Stimulated activated CD4-positive, alpha-beta T cell treated with anti-CD3 and anti-CD28 coated beads, TNF-alpha, amount 100 ng/mL, for 1 hour (primary cell): ENCODE measurements at places on chromosomes 1 and 21.

- no peak for DNase-seq
Observed at GRCh38 chr1:201050515-201051277, 27.2 kb upstream of the KIF21B start.

DNA sequence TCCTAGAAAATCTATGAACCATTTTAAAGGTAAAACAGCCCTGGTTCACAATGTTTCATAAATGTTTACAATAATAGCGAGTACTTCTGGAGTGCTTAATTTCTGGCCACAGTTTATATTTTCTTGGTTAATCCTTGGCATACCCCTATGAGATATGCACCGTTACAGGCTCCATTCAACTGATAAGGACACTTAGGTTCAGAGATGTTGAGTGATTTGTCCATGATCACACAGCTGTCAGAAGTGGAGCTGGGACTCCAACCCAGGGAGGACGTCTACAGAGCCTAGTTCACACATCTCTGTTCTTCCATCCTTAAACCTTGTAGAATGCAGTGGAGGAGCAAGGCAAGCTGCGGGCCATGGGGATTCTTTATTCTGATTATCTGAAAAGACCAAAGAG, 48.4 kb upstream of the RUNX1 start:
- DNase-seq: no peak

GRCh38 chr21:39392981-39393380, 44.1 kb upstream of the HMGN1 start:
- DNase-seq: no peak

DNA sequence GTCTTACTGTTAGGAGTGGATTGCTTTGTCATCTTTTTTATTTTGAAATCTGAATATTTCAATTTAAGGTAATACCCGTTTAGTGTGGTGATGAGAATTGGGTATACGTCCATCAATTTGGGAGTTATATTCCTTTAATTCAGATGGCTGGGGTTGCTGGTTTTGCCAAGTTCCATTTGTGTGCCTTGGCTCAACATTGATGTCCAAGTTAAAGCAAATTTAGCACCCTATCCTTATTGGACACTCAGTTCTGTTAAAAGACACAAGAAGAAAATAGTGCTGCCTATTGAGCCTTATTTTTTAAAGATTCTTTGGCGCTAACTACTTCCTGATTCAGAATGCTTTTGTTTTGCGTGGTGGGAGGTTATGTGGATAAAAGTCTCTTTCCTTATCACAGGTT, 40.6 kb downstream of the CAMTA1 start:
- DNase-seq: no peak

GRCh38 chr1:232193451-232193783, 436.5 kb downstream of the SIPA1L2 start:
- DNase-seq: no peak

DNA sequence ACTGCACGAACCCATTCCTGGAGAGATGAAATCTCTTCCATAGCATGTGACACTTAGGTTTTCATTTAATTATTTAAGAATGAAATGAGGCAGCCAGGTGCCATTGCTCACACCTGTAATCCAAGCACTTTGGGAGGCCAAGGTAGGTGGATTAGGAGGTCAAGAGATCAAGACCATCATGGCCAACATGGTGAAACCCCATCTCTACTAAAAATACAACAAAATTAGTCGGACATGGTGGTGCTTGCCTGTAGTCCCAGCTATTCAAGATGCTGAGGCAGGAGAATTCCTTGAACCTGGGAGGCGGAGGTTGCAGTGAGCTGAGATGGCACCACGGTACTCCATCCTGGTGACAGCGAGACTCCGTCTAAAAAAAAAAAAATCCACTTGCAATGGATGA, 17.8 kb downstream of the L1TD1 start:
- DNase-seq: no peak

GRCh38 chr1:25239681-25240541, 7.3 kb downstream of the RSRP1 start:
- peak; percentile 73 for DNase-seq

DNA sequence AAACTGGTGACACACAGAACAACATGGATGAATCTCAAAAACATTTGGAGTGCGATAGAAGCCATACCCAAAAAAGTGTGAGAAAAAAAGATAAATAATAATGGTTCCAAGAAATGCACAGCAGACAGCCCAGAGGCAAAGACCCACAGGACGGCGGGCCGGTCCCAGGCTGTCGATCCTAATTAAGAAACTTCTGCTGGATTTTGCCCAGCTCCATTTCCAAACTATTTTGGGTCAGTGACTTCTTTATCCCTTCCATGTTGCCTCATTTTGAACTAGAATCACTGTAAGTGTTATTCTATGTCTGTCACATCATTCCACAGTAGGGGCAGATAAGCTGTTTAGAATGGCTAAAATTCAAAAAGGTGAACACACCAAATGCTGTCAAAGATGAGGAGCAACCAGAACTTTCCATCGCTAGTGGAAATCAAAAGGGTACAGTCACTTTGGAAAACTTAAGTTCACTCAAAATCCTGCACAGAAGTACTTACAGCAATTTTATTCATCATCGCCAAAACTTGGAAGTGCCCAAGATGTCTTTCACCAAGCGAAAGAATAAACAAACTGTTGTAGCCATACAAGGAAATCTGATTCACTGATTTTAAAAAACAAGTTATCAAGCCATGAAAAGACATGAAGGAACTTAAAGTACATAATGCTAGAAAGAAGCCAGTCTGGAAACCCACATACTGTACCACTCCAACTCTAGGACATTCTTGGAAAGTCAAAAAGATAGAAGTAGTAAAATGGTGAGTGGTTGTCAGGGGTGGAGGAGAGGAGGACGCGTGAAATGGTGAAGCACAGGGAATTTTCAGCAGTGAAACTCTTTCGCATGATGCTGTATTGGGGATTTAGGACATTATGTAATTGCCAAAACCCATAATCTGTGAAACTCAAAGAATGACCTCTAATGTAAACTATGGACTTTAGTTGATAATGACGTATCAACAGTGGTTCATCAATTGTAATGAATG, 7.5 kb downstream of the NBPF1 start:
- no peak for DNase-seq

DNA sequence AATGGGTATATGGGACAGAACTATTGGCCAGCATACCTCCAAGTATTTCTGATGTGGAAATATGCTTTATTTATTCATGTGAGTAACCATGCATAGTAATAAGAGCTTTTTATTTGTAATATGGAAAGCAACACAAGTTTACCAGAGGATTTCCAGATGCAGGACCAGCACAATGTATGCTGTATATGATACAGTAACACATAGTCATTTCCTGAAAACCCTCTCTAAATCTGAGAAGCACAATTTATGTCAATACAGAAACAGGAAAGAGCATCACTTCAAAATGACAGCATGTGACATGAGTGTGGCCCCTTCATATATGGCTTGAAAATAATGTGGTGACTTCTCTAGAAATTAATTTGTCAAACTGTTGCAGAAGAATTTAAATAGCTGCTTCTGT, 1134.7 kb upstream of the ADGRL2 start:
- DNase-seq: no peak

GRCh38 chr1:233865902-233866301, 38.6 kb upstream of the SLC35F3 start:
- DNase-seq: no peak

DNA sequence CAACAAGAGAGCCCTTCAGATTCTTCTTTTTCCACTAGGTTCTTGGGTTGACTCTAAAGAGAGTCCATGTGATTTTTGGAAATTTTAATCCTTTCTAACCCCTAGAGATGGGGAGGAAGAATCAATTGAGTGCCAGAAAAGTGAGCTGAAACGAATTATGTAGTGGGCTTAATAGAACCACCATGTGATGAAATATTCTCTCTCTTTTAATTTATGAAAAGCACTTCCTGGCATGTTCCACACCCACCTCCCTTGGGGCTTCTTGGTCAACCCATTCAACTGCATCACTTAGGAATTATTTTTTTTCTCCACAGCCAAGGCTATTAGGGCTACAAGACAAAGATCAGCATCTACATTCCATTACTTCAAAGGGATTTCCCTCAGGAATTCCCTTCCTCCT, 79.6 kb downstream of the ZC3H11B start:
- DNase-seq: no peak

GRCh38 chr21:22889445-22889844, 1891.2 kb downstream of the NCAM2 start:
- DNase-seq: no peak

DNA sequence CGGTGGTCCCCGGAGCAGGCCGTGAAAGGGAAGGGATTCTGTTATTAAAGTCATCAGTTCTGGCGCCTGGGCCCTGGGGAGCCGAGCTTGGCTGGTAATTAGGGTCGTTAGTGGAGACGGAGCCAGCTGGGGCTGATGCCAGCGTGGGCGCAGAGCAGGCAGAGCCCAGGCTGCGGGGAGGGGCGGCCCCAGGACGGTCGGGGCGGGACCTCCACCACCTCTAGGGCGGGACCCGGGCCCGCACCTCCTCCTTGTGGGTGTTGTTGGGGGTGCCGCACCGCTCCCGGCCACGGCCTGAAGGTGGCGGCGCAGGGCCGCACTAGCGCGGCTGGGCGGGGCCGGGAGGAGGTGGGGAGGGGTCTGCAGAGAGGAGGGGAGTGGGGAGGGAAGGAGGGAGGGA, 470.6 kb downstream of the PTPRU start:
- no peak for DNase-seq

GRCh38 chr1:202086579-202087350, 36.0 kb upstream of the GPR37L1 start:
- DNase-seq: no peak

DNA sequence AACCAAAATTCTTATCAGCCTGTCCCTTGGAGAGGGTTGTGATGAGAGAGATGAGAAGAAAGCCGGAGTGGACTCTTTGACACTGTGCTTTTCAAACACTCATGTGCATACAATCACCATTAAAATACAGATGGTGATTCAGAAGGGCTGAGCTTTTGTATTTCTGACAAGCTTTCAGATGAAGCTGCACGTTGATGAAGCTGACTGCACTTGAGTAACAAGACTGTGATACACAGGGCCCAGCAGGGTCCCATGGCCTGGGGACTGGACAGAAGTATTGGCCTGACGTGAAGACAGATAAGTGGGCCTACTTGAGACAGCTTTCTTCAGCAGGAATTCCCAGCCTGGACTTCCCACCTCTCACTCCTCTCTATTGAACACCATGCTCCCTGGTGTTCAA, 258.2 kb downstream of the CHRM3 start:
- no peak for DNase-seq

DNA sequence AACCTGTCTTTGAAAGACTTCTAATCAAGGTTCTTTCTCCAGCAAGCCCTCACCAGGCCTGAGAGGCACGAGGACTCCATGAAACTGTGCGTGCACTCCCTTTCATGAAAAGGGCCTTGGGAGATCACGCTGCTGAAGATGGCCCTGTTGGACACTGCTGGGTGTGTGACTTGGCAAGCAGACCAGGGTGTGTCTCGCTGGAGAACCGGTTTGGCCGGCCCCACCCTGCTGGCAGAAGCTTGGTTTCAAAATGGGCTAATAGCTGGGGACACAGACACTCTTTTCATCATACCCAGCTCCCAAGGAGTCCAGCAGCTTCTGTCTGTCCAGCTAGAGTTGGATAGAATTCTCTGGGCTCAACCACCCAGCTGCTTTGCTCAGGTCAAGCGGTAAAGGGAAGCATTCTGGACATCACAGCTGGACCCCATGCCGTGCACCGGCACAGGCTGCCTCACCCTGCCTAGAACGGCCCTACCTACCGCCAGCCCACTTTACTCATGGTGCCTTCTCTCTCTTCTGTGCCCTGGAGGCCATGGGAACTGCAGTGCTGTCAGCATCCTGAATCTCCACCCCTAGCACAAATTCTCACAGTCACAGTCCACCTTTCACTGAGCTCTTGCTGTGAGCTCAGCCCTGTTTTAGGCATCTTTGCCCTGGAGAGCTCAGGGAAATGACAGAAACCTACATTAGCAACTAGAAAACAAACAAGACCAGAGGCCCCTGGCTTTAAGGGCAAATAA, 24.6 kb downstream of the PKP1 start:
- DNase-seq: no peak

DNA sequence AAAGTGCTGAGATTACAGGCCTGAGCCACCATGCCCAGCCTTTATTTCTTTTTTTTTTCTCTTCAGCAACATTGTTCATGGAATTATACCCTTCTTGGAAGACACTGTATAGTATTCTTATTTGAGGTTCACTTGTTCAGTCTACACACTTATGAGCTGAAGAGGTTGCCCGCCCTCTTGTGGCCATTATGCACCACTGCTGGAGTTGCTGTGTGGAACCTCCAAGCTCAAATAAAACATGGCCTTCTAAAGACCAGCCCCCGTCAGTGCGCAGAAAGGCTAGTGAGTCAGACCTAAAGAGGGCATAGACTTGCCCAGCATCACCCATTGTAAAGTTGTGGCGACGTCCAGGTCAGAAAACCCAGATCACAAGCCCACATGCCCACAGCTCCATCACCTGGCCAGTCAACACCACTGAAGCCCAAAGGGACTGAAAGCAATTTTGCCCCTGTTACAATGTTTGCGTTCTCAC, 20.4 kb downstream of the LURAP1 start:
- DNase-seq: no peak

GRCh38 chr1:6675941-6676340, 25.7 kb downstream of the DNAJC11 start:
- no peak for DNase-seq

GRCh38 chr1:65440322-65440900, 19.9 kb downstream of the LEPR start:
- DNase-seq: no peak

DNA sequence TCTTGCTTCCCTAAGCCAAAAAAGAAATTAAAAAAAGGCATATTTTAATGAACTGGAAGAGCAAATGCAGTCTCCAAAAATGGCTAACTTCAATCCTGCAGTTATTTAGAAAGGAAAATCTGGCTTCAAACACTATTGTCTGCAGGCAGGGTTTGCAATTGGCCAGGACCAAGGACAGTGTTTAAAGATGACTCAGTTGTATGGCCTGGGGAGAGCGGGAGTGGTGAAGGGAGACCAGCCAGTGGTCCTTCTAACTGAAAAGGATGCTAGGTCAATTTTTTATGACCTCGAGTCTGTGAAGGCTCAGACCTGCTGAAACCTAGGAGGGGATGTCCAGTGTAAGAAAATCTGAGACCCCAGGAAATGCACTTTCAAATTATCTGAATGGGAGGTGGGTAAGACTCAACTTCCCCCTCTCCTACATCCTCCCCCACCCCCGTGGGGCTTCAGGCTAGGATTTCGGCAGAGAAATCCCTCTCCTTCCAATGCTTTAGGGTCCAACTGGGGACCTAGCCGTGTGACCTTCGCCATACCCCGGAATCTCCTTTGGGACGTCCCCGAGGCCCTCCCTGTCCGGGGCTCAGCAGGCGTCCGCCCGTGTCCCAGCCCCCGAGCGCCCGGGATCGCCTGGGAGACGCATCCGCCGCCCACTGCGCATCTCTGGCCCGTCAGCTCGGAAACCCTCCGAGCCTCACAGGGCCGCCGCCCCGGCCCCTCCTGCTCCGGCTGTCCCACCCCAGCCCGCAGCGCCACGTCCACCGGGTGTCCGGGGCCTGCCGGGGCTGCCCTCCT, 602 bp upstream of the RIMKLA start:
- no peak for DNase-seq
